ENCODE measurements at places on chromosomes 12 and 14.

GRCh38 chr14:76089575-76089974, 62.1 kb upstream of the GPATCH2L start:
- no peak for DNase-seq

DNA sequence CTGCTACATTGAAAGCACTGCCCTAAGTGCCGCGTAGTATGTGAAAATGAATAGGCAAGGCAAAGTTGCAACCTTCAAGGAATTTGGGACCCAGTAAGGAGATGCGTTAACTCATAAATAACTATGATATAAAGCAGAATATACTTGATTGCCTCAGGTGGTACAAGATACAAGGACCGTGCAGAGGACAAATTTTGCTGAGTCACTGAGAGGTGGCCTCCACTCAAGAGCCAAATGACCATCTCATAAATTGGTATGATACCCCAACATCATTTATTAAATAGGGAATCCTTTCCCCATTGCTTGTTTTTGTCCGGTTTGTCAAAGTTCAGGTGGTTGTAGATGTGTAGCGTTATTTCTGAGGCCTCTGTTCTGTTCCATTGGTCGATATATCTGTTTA, 35.7 kb downstream of the IGF1 start:
- DNase-seq: no peak

DNA sequence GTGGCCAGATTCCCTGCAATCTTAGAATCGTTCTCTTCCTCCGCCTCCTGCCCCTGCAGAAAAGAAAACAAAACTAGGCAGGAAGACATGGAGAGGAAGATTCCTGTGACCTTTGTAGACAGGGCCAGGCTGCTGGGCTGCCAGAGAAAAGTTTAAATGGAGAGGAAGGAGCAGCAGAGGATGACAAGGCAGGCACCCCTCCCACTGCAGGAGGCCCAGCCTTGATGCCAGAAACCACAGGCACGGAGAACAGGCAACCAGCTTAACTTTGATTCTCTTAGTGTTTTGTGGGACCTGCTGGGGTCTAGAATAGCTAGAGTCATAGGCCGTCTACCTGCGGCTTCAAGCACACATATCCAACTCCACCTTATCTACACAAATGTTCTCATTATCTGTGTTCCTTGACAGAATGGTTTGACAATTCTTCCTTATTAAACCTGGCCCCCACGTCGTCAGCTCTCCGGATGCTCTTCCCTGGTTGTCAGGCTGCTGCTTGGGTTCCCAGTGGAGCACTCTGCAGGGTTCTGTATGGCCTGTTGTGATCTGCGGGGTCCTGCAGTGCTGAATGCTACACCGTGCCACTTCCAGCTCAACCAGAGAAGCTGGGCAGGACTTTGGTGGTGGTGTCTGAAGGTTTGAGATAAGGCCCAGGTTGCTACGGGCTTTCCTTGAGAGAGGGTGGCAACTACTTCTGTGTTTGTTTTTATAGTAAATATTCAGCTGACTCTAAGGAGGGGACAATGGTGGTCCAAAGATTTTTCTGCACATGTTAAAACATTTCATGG, 609.5 kb downstream of the AACS start:
- DNase-seq: no peak

GRCh38 chr14:77108753-77109152, 10.7 kb downstream of the CIPC start:
- no peak for DNase-seq

DNA sequence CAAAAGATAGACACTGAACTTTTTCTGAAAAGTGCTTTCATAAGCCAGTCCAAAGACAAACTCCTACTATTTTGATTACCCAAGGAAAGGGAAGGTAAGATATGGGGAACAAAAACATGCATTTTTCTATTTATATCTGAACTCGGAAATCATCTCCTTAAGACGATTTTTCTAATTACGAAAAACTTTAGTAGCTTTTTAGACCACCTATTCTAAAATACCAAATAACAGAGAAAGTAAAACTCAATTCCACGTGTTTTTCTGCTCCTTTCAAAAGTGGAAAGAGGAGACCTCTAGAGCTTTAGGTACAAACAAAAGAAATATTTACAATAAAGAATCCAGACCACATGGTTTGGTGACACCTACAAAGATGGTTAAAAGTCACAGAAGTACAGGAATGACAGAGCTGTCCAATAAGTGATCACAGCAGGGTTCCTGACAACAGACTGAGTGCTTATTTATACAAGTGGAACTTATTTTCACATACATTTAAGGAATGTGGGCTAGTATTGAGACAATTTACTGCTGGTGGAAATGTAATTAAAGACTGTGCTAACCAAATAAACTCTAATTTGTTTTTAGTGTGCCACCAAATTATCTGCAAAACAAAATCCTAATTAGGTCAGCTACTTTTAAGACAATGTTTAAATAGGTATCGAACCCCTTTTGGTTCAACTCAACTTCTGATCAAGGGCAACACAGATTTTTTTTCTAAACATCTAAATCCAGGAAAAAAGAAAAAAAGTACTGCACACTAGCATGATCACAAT, 2.4 kb downstream of the LRIG3 start:
- DNase-seq: no peak

DNA sequence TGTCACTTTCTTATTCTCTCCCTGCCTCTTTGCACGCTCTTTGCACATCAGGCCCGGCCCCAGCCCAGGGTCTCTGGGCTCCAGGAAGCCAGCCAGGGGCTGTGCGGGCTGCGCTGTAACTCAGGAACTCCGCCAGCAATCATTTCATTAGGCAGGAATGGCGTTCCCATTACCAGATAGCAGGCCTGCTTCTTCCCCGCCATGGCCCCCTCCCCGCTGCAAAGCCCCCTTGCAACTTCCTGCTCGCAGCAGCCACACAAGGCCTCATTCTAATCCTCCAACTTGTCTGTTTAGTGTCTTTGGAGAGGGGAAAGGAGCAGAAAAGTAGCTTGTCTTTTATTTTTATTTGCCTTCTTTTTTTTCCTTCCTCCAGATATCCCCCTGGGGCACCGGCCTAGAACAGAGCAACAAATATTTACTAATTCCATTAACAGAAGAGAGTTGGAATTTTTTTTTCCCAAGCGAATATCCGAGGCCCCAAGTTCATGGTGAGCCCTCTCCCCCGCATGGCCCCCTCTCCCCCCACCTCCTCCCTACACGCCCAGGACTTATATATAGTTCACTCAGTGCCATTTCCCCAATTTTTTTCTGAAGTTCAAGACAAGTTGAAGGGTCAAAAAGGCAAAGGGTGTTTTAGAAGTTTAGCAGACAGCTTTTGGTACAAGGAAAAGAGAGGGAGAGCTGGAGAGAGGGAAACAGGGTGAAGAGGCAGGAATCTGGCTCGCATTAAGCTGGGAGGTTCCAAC, 329.4 kb upstream of the TBX3 start:
- no peak for DNase-seq

- DNase-seq: no peak
These were observed 70.5 kb downstream of the TMEM260 start for GRCh38 chr14:56650048-56650447.

DNA sequence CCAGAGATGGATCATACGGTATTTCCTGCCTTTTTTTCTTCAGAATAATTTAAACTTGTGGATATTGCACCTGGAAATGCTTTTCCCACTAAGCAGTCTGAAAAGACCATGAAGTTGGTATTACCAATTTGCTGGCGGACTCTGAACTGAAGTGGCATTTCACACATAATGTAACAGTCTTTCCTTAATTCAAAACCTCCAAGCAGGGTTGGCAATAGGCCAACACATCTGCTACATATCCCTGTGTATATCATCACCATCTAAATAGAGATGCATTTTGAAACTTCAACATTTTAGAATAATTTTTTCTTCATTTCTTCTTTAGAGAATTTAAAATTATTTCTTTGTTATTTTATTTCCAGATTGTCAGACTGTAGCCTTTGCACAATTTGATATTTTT, 100.5 kb downstream of the TSPAN8 start:
- DNase-seq: no peak

GRCh38 chr14:76307786-76308780, 67.9 kb upstream of the ESRRB start:
- no peak for DNase-seq

DNA sequence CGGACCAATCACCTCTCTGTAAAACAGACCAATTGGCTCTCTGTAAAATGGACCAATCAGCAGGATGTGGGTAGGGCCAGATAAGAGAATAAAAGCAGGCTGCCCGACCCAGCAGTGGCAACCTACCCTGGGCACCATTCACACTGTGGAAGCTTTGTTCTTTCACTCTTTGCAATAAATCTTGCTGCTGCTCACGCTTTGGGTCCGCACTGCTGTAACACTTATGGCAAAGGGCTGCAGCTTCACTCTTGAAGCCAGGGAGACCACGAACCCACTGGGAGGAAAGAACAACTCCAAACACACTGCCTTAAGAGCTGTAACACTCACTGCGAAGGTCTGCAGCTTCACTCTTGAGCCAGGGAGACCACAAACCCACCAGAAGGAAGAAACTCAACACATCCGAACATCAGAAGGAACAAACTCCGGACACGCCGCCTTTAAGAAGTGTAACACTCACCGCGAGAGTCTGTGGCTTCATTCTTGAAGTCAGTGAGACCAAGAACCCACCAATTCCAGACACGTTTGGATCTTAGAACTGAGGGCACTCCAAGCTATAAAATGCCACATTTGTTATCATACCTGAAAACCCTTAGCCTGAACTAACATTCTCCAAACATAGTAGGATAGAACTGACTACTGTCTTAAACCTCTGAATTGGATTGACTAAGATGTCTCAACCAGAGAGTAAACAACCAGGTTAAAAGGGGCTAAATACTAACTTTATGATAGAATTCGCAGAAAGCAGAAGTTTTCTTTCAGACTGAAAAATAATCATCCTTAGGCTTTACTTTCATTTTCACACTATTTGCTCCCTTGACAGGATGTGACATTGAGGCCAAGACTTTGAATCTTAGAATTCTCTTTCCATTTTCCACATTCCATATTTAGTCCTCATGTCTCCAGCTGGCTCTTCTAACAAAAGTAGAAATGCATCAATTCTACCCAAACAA, 33.6 kb downstream of the CDKL1 start:
- DNase-seq: no peak

- DNase-seq: no peak
These were observed 1.5 kb upstream of the NRL start for GRCh38 chr14:24116128-24116814.

- DNase-seq: no peak
These were observed 219.3 kb upstream of the NOS1 start for GRCh38 chr12:117580718-117581062.

DNA sequence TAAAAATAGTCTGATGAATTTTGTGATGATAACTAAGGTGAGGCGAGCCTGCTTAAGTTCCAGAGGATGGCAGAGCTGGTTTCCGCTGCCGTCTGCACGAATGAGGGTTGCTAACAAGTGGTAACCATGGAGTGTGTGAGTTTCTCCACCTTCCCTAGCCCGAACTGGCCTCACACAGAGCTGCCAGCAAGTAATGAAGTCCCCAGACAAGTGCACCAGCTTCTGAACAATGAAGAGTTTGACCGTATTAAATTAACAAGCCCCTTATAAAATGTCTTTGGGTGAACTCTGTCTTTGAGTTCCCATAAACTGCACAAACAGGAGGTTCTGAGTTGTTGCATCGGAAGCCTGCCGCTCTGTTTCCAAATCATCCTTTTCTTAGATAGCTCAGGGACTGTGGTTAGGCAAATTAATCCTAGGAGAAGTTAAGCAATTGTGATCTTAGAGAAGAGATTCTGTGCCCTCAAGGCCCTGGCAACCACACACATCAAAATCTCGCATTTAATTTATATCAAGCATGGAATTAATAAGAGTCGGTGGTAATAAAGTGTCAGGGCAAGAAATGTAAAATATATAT, 274.1 kb upstream of the DAAM1 start:
- DNase-seq: no peak

DNA sequence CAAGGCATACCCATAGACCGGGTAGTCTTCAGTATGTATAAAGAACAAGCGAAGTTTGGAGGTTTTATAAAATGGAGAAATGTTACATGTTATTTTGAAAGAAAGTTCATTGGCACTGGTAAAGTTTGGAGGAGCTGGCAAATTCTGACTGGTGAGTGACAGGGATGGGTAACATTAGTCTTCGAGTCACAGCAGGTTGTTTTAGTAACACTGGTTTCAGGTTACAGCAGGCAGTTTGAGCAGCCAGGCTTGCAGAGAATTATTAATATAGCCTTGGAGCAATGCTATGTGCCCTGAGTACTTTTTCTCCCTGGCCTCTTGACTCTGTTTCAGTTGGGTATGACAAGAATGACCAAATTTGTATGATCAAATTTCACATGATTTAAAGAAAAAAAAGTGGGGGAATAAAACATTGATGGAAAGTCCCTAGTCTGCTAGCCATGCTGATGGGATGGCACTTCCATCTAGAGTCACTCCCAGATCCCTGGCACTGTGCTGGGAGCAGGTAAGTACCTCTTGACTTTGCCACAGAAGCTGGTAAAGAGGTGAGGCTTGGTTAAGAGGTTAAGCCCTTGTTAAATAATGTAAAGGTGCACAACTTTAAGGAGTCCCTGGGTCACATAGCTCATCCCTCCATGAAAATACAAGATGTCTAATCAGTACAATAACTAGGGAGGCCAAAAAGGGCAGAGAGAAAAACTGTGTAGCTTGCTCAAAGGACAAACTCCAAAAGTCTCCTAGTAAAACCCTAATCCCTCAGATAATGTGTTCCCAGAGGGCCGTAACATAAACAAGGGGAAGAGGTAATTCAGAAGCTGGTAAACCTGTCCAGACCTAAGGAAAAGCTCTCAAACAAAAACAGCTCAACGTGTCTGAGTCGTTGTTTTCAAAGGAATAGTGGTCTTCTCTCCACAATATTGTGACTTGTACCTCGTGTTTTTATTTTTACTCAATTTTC, 12.7 kb upstream of the SVOP start:
- no peak for DNase-seq

- DNase-seq: peak; percentile 37
These were observed 165.8 kb downstream of the MON2 start for GRCh38 chr12:62632411-62632918.

GRCh38 chr14:95211721-95212504, 54.6 kb upstream of the DICER1 start:
- no peak for DNase-seq

- no peak for DNase-seq
These were observed 189.5 kb upstream of the NTF3 start for GRCh38 chr12:5242440-5242839.

GRCh38 chr14:84546236-84546635, 983.7 kb upstream of the FLRT2 start:
- no peak for DNase-seq

DNA sequence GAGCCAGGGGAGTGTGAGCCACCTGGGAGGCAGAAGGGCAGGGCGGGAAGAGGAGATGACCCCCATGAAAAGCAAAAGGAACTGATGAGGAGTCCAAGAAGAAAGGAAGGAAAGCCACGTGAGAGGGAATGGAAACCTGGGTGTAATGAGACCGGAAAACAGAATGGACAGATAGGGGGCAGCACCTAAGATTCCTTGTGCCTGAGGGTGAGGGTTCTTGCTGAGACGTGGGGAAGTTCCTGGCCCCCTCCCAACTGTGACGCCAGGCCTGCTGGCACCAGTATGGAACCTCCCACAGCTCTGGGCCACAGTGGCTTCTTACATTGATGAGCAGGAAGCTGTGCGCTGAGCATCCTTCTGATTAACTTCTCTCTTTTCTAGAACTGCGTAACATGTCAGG, 30.8 kb downstream of the TTC7B start:
- DNase-seq: no peak

GRCh38 chr14:38128640-38129039, 79.1 kb upstream of the SSTR1 start:
- no peak for DNase-seq

GRCh38 chr12:47080725-47081502, 1.2 kb upstream of the AMIGO2 start:
- no peak for DNase-seq

GRCh38 chr12:12048714-12049113, 22.0 kb upstream of the BCL2L14 start:
- no peak for DNase-seq

GRCh38 chr12:56763753-56764657, 881 bp downstream of the HSD17B6 start:
- peak; percentile 55 for DNase-seq

Measured in AG09309 (cell line).